Activated naive CD8-positive, alpha-beta T cell treated with anti-CD3 and anti-CD28 coated beads, Interleukin-2, amount 50 U/mL, for 24 hours (primary cell): ENCODE measurements at places on chromosomes 2 and 18.
A peak's percentile ranks its signal among the peaks of the same experiment; 100 is the strongest.

DNA sequence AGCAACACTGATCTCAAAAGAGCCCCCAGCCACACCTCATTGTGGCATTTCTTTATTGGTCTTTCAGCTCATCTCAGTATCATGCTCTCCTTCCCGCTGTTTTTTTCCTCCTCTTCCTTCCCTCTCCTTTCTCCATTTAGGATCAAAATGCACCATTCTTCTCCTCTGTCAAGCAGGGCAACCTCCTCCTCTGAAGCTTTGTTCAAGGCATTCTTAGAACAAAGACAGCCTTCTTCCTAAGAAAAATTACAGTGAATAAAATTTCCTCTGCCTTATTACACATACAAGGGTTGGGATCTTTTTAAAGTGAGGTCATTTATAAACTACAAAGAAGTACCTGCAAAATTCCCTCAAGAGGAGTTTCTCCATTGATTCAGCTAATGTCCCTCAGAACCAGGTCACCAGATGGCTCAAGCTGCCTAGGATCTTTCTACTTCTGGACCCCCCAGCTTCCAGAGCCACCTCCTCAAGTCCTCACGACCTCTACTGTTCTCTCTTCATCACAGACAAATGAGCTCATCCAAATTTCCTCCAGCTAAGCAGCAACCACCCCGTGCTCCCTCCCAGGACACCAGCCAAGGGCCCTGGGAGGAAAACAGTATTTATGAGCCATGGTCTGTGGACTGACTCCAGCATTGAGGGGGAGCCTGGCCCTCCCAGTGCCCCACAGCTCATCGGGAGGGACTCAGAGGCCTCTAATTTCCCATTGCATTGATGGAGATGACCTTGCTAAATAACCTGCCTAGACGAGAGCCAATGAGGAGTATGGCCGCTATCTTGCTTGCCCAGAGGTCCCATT lies 18.0 kb downstream of the SFXN5 start:
- no peak for DNase-seq
- H3K4me3 ChIP-seq = no peak overlapping the region
- no peaks in the 10 kb centered on the region for H3K4me1 ChIP-seq

- H3K36me3 ChIP-seq = peaks cover 42% of the 10 kb centered on the region
- H3K27me3 ChIP-seq = no peaks in the 10 kb centered on the region
- peaks cover 66% of the 10 kb centered on the region for H3K4me1 ChIP-seq
Measured at GRCh38 chr18:24078391-24078790, 60.5 kb upstream of the CABYR start.

DNA sequence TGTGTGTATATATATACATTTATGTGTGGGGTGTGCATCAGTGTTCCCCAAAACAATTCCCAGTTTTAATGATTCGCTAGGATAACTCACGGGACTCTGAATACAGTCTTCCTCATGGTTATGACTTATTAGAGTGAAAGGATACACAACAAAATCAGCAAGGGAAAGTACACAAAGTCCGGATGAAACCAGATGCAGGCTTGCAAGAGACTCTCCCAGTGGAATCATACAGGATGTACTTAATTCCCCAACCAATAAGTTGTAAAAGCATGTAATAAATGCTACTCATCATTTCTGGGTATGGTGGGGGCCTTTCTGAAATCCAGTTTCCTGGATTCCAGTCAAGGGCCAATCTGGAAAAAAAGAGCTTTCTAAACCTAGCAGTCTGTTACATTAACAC lies 654.1 kb upstream of the SYT4 start:
- DNase-seq = no peak
- H3K27ac ChIP-seq = no peak overlapping the region
- no peaks in the 10 kb centered on the region for H3K4me1 ChIP-seq
- H3K4me3 ChIP-seq = no peak overlapping the region
- no peaks in the 10 kb centered on the region for H3K36me3 ChIP-seq

DNA sequence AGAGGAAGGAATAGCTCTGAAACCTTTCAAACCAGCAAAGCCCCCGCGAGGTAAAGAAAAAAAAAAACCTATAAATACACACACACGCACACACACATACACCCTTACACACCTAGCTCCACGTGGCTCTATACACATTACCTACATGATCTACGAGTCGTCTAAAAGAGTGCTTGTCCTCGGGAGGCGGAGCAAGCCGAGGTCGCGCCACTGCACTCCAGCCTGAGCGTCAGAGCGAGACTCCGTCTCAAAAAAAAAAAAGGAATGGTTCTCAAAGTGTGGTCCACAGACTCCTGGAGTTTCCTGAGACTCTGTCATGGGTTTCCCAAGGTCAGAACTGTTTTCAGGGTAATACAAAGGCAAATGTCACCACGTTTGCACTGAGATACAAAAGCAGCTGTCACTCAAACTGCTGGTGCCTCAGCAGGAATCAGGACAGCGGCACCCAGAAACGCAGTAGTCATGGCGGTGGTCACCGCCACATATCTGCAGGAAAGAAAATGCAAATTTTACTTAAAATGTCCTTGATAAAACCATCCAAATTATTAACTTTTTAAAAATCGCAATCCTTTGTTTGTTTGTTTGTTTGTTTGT lies 130.0 kb upstream of the GPC1 start:
- peaks cover 9% of the 10 kb centered on the region for H3K27me3 ChIP-seq
- no peaks in the 10 kb centered on the region for H3K4me1 ChIP-seq
- DNase-seq = no peak
- no peak overlapping the region for H3K4me3 ChIP-seq

GRCh38 chr2:102129951-102130646 lies 12.4 kb upstream of the IL1R1 start:
- H3K4me1 ChIP-seq = peaks cover 25% of the 10 kb centered on the region
- peaks cover 19% of the 10 kb centered on the region for H3K27me3 ChIP-seq
- peaks cover 7% of the 10 kb centered on the region for H3K36me3 ChIP-seq
- DNase-seq = no peak
- H3K27ac ChIP-seq = no peak overlapping the region
- no peak overlapping the region for H3K4me3 ChIP-seq

DNA sequence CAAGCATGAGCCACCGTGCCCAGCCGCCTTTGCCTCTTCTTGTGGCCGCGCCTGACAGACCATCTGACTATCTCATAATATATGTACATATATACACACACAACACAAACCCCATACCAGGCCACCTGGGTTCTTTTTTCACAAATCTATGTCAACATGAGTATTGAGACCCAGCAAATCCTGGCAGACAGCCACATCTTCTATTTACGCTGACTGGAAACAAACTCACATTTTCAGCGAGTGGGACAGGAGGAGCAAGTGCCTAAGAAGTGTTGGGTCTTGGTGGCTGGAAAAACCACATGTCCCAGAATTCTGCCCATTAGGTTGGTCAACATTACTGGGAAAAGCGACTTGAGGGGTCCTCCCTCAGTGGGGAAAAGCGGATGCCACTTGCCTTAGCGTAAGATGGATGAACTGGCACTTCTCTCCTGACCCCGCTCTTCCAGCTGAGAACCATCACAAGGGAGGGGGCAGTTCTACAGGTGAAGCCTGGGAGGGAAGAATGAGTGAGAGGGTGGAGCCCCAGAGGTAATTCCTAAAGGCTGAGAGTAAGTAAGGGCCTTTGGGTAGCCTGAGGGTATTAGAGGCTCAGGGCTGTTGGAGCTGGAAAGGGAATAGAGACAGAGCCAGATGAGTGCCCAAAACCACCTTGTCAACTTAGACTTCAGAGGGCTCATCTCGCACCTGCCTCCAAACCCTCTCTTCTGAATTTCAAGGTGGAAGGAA lies 1.9 kb downstream of the SCYGR3 start:
- peaks cover 13% of the 10 kb centered on the region for H3K4me1 ChIP-seq
- peaks cover 19% of the 10 kb centered on the region for H3K27me3 ChIP-seq
- H3K4me3 ChIP-seq = no peak overlapping the region
- H3K36me3 ChIP-seq = no peaks in the 10 kb centered on the region
- H3K27ac ChIP-seq = no peak overlapping the region

GRCh38 chr2:109324861-109325260 lies 195.9 kb downstream of the SH3RF3 start:
- H3K36me3 ChIP-seq = no peaks in the 10 kb centered on the region
- peaks cover 12% of the 10 kb centered on the region for H3K4me1 ChIP-seq
- peaks cover 2% of the 10 kb centered on the region for H3K27me3 ChIP-seq
- no peak overlapping the region for H3K4me3 ChIP-seq
- H3K27ac ChIP-seq = no peak overlapping the region

DNA sequence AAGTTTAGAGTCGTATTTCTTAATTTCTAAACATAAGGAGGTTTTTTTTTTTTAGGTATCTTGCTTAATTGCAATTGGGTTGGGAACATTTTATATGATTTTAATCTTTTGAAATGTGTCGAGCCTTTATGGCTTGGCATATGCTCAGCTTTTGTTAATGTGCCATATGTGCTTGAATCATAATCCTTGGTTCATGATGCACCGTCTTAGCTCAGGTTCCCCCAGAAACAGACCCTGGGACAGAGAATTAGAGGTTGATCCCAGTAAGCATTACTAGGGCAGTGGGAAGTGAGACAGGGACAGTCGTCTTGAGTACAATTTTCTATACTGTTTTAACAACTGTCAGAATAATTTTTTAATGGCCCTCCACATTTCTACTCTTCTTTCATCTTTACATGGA lies 9.3 kb downstream of the CHCHD5 start:
- H3K4me3 ChIP-seq = no peak overlapping the region
- H3K27me3 ChIP-seq = no peaks in the 10 kb centered on the region
- peaks cover 2% of the 10 kb centered on the region for H3K36me3 ChIP-seq
- no peak overlapping the region for H3K27ac ChIP-seq

GRCh38 chr2:102181919-102182635 lies 4.7 kb upstream of the IL1RL2 start:
- H3K36me3 ChIP-seq = no peaks in the 10 kb centered on the region
- peaks cover 15% of the 10 kb centered on the region for H3K4me1 ChIP-seq
- no peak overlapping the region for H3K4me3 ChIP-seq
- no peak overlapping the region for H3K27ac ChIP-seq
- no peak for DNase-seq
- peaks cover 26% of the 10 kb centered on the region for H3K27me3 ChIP-seq

- peaks cover 38% of the 10 kb centered on the region for H3K36me3 ChIP-seq
- DNase-seq = no peak
- no peak overlapping the region for H3K27ac ChIP-seq
- H3K27me3 ChIP-seq = no peaks in the 10 kb centered on the region
- H3K4me1 ChIP-seq = peaks cover 65% of the 10 kb centered on the region
Measured at GRCh38 chr2:233367586-233367985, 13.3 kb downstream of the DGKD start.

DNA sequence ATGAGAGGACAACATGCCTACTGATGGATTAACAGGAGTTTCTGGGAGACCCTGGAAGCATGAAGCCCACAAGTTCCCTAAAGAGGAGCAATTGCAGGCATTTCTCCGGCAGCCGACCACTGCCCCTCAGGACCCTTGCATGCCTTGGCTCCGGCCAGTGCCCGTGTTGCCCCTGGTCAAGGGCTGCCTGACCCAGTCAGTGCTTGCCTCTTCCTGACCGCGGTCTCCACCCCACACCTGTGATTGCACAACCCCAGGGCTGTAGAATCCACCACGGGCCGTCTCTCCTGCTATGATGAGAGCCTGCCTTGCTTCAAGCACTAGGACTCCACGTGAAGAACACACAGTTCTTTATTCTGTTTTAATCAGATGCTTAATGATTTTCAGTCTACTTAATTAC lies 127.5 kb downstream of the GLI2 start:
- DNase-seq = no peak
- no peaks in the 10 kb centered on the region for H3K36me3 ChIP-seq
- no peaks in the 10 kb centered on the region for H3K4me1 ChIP-seq
- peaks cover 12% of the 10 kb centered on the region for H3K27me3 ChIP-seq
- H3K4me3 ChIP-seq = no peak overlapping the region

GRCh38 chr2:206230060-206230762 lies 44.3 kb upstream of the ZDBF2 start:
- no peaks in the 10 kb centered on the region for H3K4me1 ChIP-seq
- no peak overlapping the region for H3K4me3 ChIP-seq
- no peak for DNase-seq
- H3K27ac ChIP-seq = no peak overlapping the region

DNA sequence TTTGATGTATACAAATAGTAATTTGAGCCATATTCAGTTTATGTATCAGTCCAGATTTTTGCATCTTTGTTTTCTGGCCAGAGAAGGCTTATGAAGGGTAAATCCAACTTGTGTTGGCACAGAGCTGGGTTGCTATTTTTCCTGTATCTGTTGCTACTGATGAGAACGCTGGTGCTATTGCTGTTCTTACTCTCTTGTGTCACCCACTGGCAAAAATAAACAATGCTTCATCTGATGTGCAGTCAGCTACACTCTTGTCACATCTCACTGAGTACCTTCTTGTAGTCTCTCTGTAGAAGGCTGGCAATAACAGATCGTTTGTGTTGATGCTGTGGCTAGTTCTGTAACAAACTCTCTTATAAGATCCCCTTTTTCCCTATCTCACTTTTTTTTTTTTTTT lies 323.4 kb downstream of the CDH19 start:
- no peaks in the 10 kb centered on the region for H3K27me3 ChIP-seq
- H3K4me1 ChIP-seq = no peaks in the 10 kb centered on the region
- no peak for DNase-seq
- H3K27ac ChIP-seq = no peak overlapping the region

DNA sequence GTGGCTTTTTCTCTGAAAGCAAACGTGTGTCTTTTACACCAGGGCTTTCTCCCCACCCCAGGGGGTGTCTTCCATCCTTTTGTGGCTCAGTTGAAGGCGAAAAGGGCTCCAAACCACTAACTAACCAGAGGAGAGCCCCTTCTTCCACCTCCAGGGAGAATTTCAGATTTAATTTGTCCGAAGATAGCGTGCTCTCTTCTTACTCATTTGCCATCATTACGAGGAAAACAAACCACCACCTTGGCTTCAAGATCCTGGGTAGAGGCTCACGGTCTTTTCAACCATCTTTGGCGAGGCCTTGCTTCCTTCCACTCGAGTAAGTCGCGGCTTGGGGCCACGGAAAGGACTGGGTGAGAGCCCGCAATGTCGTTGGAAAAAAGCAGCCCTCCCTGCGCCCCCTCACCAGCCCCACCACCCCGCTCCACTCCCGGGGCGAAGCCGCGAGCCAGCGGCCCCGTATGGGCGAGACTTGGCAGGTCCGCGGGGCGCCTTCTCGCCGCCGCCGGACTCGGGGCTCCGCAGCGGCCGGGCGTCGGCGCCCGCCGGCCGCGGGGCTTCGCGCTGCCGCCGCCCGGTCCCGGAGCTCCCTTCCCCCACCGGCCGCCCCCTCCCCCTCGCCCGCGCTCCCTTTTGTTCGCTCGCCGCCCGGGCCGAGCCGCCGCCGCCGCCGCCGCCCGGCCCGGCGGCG lies 1.7 kb upstream of the ZNF532 start:
- DNase-seq = peak; percentile 8
- H3K27ac ChIP-seq = peak overlapping the region; percentile 44
- H3K27me3 ChIP-seq = peaks cover 55% of the 10 kb centered on the region
- no peaks in the 10 kb centered on the region for H3K36me3 ChIP-seq

- H3K36me3 ChIP-seq = no peaks in the 10 kb centered on the region
- no peak overlapping the region for H3K27ac ChIP-seq
- peaks cover 10% of the 10 kb centered on the region for H3K4me1 ChIP-seq
- H3K27me3 ChIP-seq = peaks cover 7% of the 10 kb centered on the region
- no peak overlapping the region for H3K4me3 ChIP-seq
Measured at GRCh38 chr2:96112501-96113366, 3.6 kb downstream of the ADRA2B start.
